ENCODE measurements at places on chromosomes 1 and 21.

- no peak for DNase-seq
Measured at GRCh38 chr1:65164633-65165032, 16.6 kb downstream of the AK4 start.

DNA sequence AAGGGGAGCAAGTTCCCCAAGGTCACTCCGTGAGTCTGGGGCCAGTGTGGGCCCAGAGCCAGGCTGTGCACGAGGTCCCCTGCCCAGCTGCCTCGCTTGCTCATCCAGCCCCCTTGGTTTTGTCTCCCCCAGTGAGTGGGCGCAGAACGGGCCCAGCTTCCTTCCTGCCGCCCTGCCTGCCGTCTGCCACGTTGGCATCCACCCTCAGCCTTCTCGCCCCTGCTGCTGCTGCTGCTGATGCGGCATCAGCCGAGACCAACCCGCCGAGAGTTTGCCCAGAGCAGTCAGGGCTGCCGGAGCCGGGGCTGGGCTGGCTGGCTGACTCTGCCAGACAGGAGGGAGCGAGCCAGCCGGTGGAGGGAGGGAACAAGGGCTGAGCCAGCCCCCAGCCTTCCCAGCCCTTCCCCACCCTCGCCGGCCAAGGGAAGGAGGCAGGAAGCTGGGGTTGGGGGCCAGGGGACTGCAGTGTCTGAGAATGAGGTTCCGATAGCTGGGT is 31.4 kb upstream of the WASF2 start:
- DNase-seq: no peak

DNA sequence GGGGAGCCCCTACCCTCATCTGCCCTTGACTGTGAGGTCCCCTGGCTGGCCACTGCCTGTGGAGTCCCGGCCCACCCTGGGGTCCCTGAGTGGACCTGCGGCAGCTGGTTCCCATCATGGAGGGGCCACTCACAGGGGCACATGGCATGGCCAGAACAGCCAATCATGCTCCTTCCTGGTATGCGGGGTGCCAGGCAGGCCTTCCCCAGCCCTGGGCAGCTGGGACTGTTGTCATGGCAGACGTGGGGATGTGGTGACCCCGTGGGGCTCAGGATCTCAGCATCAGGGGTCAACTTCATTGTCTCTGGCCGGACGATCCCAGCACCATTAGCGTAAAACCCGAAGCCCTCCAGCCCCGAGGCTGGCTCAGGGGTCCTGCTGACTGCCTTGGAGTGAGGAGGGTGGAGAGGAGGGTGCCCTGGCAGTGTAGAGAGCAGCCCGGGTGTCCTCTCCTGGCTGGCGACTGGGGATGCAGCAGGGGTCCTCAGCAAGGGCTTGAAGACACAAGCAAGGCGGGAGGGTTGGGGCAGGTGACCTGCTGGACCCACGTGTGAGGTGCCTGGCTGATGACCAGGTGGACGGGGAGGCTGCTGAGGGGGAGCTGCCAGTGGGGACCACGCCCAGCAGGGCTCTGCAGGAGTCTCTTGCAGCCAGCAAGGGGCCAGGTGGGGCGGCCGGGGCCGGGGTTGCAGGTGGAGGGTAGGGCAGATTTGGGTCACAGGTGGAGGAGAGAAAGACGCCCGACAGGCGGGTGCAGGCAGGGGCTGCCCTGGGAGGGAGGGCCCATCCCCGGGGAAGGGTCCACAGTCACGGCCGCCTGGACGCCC is 45.1 kb downstream of the TRIM11 start:
- no peak for DNase-seq

GRCh38 chr1:9753121-9753531 is 70.6 kb downstream of the CLSTN1 start:
- no peak for DNase-seq

- no peak for DNase-seq
Measured at GRCh38 chr1:217088011-217088410, 364.8 kb upstream of the ESRRG start.

GRCh38 chr1:12709091-12709491 is 6.8 kb upstream of the AADACL3 start:
- DNase-seq: no peak
